DMS79 treated with DMSO at 0.1 percent for 48 hours (cell line): ENCODE measurements at places on chromosomes 4 and X.

DNA sequence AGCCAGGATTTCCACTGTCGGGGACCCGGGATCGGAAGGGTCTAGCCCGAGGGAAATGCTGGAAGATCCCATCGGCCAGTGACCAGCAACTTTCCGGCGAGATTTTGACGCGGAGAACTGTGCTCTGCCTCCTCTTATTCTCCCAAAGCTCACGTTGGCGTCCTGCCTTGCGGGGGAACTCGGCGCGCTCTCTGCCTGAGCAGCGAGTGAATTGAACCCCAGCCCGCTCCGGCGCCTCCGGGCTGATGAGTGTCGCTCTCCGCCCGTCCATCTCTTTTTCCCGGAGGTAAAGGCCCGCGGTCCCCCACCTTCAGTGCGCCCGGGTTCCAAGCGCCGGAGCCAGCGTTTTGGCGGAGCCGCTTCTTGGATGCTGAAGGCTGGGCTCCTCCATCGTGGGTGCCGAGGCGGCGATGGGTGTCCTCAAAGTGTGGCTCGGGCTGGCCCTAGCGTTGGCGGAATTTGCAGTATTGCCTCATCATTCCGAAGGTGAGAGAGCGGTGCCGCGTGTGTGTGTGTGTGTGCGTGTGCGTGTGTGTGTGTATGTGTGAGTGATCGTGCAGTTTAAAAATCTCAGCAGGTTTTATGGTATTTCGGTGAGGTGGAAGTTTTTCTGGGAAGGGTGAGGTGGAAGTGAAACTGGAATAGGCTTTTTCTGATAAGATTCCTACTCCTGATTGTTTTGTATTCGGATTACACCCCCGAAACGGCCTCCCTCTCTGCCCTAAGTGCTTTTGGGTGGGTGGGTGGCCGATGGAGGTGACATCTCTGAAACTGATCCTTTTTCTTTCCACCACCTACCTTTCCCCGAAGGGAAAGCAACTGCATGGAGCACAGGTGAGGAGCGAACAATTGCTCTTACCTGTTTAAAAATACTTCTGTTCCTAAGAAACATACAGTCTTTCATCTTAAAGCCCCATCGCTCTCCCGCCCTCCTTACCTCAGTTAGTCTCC lies 752 bp downstream of the FRAS1 start:
- peak; percentile 58 for DNase-seq

DNA sequence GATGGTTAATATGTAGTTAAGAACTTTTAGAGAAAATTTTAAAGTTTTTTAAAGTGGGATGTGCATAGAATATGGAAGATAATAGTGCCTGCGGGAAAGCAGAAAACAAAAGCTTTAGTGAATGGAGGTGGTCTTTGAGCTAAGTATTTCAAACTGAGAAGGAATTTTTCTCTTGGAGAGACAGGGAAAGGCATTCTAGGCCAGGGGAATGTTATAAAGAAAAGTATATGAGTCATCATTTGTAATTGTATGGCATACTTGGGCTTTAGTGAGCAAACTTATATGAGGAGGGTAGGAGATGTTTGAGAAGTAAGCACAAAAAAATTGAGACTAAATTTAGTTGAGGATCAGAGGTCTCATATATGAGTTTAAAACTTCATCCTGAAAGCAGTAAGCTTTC lies 467.0 kb downstream of the PPARGC1A start:
- DNase-seq: no peak

DNA sequence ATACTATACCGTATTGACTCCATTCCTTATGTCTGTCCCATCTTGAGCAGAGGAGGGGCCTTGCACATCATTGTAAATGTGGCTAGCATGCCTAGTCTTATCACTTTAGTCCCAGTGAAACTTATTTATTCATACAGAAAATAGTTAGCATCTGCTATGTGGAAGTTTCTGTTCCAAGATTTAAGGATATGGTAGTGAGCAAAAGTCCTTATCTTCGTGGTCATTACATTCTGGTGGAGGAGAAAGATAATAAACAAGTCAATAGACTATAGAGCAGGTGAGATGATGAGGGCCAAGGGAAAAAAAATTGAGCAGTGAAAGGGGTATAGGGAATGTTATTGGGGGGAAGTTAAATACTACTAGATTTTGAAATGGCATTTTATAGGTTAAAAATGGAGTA lies 63.4 kb upstream of the PRRG3 start:
- DNase-seq: no peak

DNA sequence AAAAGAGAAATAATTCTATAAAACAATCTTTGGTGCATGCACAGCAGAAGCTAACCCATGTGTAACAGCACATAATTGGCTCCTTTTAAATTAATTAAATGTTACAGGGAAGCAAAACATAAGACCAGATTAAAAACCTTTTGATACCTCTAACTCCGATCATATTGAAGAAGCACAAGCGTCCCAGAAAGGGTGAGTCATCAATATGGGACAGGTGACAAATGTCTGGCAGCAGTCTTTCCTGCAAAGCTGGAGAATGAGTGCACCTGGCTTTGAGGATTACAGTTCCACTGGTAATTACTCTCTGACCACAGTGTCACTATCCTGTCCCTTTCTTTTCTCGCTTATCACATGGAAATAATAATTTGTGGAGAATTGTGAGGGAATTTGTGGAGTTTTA lies 94.6 kb downstream of the FAM9B start:
- no peak for DNase-seq

GRCh38 chr4:128758314-128758922 lies 51.1 kb upstream of the JADE1 start:
- DNase-seq: no peak

- DNase-seq: no peak
These were observed 317.6 kb downstream of the DKK2 start for GRCh38 chr4:106718548-106718947.

DNA sequence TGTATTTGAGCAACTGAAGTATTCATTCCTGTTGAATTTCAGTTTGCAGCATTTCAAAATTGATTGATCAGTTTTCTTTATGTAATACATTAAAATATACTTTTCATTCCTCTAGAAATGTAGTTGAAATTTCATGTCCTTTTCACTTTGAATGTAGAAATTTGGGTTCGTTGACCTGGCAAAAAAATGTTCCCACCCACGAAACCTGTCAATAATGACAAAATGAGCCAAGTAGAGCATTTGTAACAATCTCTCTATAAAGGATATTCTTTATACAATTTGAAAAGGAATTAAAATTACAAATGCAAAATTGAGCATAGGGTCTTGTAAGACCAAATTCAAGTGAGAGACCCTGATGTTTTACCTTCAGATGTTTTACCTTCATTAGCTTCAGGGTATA lies 283.9 kb downstream of the ANKRD50 start:
- no peak for DNase-seq

DNA sequence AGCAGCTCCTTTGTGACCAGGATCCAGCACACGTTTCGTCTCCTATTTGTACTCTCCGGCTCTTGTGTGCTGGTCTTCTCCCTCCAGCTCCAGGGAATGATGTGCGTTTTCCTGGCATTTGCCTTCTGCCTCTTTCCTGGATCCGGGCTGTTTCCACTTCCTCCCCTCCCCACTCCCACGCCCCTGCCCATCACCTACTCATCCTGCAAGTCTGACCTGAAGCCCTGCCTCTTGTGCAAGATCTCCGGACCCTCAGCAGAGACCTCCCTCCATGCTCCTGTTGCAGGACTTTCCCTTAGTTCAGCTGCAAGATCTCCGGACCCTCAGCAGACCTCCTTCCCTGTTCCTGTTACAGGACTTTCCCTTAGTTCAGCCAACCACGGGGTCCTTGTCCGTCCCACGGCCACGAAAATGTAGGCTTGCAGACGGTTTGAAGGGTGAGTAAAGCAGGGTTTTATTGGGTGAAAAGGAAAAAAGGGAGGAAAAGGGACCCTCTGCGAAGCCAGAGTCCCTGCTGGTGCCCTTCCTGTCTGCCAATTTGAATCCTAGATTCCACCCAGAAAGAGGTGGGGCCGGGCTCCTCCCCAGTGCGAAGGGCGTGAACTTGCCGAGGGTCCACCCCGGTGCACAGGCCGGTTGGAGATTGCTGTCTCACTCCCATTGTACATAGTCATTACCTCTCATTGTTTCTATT lies 74.4 kb upstream of the IRF2 start:
- DNase-seq: no peak

- DNase-seq: no peak
These were observed 22.8 kb downstream of the CFAP99 start for GRCh38 chr4:2441393-2442174.

GRCh38 chr4:104128850-104129213 lies 365.9 kb downstream of the CXXC4 start:
- no peak for DNase-seq

DNA sequence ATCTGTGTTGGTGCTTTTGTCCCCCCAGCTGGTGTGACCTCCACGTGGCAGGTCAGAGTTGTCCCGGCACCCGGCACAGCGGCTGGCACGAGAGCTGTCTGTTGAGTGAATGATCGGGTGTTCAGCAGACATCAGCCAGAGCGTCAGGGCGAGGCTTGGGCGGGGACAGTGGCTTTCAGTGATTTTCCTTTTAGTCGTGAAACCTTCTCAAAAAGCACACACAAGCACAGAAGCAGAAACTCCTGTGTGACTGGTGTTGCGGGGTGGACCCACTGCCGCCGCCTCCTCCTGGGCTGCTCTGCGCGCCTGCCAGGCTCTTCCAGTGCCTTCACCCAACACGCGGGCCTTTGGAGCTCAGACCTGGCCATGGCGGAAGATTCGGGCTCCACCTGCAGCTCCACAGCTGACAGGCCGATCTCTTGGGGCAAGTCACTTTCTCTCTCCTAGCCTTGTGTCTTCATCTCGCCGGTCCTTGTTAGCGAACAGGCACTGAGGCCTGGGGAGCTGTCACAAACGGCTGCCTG lies 51.4 kb upstream of the HGFAC start:
- DNase-seq: no peak

DNA sequence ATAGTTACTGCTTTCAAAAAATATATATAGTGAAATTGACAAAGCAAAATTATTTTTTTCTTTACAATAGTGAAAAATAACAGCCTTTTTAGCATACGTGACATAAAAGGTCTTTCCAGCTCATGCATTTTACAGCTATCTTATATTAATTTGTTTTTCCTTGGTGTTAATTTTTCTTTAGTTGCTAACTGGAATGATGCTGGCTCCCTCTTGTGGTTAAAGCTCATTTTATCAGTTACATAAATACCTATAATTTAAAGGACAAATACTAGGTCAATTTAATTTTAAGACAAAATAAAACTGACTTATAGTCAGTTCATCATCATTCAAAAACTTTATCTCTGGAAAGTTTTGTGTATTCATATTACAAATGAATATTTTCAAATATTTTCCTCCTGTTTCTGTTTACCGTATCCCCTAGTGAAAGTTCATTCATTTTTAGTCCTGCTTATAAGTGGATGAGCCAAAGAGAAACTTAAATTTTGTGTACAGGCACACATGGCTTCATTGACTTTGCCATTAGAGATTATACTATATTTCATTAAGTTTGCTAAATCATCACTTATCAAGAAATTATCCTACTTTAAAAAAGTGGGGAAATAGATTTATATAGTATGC lies 9.9 kb upstream of the ANAPC4 start:
- DNase-seq: peak; percentile 11

DNA sequence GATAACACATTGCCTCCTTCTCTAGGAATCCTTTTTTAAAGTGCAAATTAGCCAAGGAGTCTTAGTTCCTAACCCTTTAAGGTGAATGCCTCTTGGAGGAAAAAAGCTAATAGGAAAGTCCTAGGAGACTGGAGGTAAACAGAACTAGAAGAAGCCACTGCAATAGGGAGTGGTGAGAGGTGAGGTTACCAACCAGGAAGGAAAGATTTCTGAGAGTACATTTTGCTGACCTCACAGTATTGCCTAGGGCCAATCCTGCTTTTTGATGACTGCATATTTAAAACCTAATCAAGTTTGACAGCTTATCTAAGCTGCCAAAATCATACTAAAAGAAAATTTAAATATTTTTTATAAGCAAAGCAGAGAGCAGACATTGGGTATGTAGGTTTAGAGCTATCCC lies 7.3 kb upstream of the CUL4B start:
- DNase-seq: no peak

DNA sequence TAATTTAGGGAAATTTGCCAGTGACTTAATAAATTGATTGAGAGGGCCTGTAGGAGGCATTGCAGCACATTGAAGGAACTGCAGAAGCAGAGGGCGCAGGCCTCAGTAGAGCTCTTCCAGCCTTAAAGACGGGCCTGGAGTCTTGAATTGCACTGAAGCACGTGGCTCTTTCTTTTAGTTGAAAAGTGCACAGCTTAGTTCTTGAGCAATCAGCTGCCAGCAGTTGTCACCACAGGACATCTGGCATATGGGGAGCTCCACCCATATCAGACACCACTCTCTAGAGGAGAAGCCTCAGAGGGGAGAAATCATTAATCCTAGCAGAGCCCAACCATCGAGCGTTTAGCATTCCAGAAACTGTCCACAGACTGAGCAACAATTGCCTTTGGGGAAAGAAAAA lies 16.0 kb upstream of the FGF16 start:
- no peak for DNase-seq

DNA sequence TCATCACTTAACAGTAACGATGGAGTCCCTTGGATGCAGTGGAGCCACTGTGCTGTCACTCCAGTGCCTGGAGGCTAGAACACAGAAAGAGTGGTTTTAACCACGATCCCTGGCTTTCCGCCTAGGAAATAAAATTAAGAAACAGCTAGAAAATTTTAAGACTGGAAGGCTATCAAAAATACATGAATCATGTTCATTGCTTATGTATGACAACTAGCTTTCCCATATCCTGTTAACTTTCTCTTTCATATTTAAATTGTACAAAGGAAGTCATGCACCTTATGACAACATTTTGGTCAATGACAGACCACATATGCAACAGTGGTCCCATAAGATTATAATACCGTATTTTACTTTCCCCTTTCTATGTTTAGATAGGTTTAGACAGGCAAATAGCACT lies 115.1 kb downstream of the GALNTL6 start:
- no peak for DNase-seq

- no peak for DNase-seq
These were observed 15.7 kb downstream of the PGAM4 start for GRCh38 chrX:77953708-77954107.

DNA sequence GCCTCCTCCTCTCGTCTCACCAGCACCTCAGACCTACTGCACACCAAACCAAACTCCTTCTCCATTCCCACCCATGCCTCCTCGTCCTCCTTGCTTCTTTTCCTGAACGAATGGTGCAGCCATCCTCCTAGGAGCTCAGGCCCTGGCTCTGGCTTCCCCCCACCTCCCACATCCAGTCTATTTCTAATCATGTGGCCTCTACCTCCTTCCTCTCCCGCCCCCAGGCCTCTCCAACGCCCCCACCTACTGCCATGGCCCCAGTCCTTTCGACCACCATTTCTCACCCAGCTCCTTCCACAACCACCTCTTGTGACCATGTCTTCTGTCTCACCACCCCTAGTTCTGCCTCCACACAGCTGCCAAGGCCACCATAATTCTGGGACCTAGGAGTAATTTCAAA lies 127.1 kb downstream of the PJA1 start:
- no peak for DNase-seq

DNA sequence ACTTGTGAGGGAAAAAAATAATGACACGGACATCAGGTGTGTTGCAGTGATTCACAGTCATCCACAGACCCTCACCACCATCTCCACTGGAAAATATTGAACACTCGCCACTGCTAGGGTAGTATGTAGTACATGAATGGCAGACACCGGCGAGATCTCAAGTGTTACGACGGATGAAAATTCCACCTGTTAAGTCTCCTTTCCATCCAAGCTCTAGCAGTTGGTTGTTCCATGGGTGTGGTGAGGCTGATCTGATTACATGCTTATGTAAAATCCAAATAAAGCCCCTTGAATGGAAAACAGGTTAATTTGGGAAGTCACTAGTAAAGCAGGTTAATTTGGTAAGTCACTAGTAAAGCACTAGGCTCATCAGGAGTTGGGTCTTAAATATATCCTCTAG lies 1.1 kb upstream of the ARMCX4 start:
- DNase-seq: no peak

GRCh38 chr4:25442863-25443307 lies 65.8 kb downstream of the ANAPC4 start:
- DNase-seq: no peak
